ENCODE measurements at places on chromosomes 12 and 14. TPM values are rescaled to one million over a fixed set of nuclear protein-coding genes. Genes with fewer than 3 reads are reported as not detected.

DNA sequence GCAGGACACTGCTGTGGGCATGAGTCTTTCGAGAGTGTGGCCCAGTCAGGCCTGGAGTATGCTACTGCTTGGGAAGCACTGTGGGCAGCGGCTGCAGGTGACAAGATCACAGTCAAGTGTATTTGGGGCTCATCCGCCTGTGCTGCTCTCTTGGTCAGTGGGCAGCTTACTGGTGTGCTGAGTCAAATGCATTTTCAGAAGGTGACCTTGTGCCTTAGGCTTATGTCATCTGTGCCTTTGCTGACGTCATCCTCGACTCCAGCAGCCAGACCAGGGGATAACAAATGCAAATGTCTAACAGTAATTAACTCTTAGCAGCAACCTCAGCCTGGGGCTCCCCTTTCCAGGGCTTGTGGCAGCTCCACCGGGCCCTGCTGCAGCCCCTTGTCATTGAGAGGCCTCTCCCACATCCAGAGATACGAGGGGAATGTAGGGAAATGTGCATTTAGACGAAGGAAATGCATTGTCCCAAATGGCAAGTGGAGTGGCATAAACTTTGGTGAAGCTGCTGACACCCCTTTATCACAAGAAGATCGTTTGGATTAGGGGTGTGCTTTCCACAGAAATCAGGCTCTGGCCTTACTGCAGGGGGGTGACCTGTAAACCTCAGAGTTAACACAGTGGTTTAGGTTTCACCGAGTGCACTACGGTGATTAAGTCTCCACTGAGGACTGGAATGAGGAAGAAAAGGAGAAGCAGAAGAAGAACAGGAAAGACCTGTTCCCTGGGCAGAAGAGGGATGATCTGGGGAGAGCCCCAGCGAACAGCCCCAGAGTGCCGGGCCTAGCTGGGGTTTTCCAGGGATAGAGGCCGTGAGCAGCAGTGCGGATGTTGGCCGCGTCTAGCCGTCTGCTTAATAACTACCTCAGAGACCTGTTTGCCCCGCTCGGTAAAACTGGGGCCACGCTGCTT lies 39.7 kb downstream of the PSMA6 start:
- no peak for DNase-seq

- DNase-seq, result no peak
Observed at GRCh38 chr14:54798465-54799124, 104.0 kb downstream of the GCH1 start.

NANOG gene
- not detected for polyA plus RNA-seq

GRCh38 chr14:71632440-71632946 lies 299.7 kb upstream of the RGS6 start:
- no peak for DNase-seq

CCDC196 gene
- not detected for polyA plus RNA-seq

DNA sequence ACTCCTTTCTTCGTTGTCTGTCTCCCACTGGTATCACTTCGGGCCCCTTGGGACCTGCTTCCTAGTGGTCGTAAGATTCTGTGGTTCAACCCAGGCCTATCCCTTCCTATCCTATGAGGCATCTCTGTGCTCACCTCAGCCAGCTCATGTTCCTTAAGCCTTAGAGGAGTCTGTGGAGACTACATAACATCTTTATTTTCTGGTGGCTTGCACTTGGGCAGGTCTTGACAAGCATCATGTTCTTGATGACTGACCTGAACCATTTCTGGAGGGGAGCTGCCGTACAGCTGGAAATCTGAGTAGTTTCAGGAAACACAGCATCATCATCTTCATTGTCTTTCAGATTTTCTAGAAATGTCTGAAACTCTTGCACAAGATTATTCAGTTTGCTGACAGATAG lies 69.3 kb downstream of the PPFIBP1 start:
- no peak for DNase-seq

- no peak for DNase-seq
Observed at GRCh38 chr14:64637735-64638473, 66.3 kb upstream of the PLEKHG3 start.

GRCh38 chr14:54728700-54729527 lies 162.0 kb downstream of the SAMD4A start:
- no peak for DNase-seq

DNA sequence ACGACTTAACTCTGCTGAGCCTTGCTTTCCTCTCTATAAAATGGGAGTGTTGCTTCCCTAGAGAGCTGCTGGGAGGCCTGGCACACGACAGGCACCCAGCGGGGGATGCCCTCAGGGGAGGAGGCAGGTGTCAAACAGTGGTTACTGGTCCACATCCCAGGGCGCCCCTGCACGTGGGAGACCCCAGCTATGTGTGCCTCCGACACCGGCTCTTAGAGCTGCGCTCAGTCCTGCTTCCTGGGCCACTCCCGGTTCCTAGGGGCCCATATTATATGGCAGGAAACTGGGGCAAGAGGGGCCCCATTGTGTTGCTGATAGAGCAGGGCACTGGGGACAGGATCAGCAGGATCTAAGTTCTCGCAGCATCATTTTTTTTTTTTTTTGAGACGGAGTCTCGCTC lies 47.3 kb downstream of the CHGA start:
- DNase-seq, result no peak

ASIC1 gene
- 0.07 TPM for polyA plus RNA-seq

- no peak for DNase-seq
Observed at GRCh38 chr14:70350078-70350477, 9.4 kb downstream of the COX16 start.

APEX1 gene
- polyA plus RNA-seq, result 117 TPM
